Progenitor cell of endocrine pancreas (in vitro differentiated cells): ENCODE measurements at places on chromosomes 3 and 15. TPM values are rescaled to one million over a fixed set of nuclear protein-coding genes. Genes with fewer than 3 reads are reported as not detected.

GNAT1 gene
- total RNA-seq, result 0.12 and 0.91 TPM in 2 replicates

PLSCR2 gene
- 0.44 TPM in 1 of 2 replicates, not detected in the other for total RNA-seq

DNA sequence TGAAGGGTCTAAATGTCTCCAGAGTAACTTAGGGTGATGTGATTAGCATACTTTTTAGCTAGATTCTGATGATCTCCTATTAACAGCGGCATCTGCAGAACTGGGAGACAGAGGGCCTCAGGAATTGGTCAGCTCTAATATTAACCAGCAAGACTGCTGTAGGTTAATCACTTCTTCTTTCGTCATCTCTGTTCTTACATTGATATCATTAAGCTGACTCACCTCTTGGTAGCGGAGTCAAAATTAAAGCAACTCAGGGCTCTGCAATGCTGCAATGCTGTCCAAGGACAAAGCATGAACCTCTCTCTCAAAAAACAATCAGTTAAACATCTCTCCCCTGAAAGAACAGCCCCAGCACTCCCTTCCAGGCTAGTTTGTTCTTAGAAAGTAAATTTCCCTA lies 57.5 kb upstream of the TRA2B start:
- no peak for DNase-seq
- H3K4me1 ChIP-seq, result no peaks in the 10 kb centered on the region
- H3K27ac ChIP-seq, result no peak overlapping the region

PTPN9 gene
- total RNA-seq, result 35.2 and 37.1 TPM in 2 replicates

DNA sequence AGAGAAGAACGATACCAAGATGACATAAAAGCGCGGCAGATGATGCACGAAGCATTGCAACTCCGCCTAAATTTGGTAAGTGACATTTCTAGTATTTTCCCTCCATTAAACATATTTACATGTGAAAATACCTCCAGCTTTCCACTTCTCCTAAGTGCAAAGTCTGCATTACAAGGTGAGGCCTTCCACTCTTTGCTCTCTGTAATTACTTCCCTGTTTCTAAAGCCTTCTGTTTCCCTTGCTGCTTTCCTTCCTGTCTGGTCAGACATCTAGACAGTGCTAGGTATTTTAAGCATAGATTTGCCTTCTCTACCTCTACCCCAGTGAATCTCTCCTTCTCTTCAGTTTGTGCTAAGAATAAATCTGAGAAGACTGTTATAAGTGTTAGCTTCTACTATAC lies 1.9 kb downstream of the P2RY12 start:
- peaks cover 6% of the 10 kb centered on the region for H3K4me1 ChIP-seq
- H3K4me3 ChIP-seq, result no peak overlapping the region
- no peaks in the 10 kb centered on the region for H3K27me3 ChIP-seq
- no peaks in the 10 kb centered on the region for H3K36me3 ChIP-seq
- no peak overlapping the region for H3K27ac ChIP-seq
- no peak for DNase-seq

GOLGA6L6 gene
- not detected in 2 replicates for total RNA-seq

DNA sequence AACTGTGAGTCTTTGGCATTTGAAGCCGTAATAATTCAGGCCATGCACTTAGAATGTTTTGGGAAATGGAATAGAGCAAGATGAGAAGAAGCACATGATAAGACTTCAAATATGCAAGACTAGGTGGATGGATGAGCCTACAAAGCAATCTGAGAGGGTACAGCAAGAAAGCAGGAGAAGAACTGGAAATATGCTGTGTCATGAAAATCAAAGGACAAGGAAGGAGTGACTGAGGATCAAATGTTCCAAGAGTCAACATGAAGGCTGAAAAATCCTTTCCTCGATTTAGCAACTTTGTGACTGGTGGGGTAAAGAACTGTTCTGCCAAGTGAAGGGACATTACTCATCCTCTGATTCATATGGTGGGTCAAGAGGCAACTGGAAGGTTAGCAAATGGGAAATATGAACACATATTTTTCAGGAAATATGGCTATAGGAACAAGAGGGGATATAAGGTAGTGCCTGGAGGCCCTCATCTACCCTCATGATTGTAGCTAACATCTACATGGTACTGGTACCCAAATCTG lies 803.7 kb upstream of the ARRDC4 start:
- no peaks in the 10 kb centered on the region for H3K4me1 ChIP-seq
- no peaks in the 10 kb centered on the region for H3K36me3 ChIP-seq
- peaks cover 4% of the 10 kb centered on the region for H3K27me3 ChIP-seq
- DNase-seq, result no peak

DNA sequence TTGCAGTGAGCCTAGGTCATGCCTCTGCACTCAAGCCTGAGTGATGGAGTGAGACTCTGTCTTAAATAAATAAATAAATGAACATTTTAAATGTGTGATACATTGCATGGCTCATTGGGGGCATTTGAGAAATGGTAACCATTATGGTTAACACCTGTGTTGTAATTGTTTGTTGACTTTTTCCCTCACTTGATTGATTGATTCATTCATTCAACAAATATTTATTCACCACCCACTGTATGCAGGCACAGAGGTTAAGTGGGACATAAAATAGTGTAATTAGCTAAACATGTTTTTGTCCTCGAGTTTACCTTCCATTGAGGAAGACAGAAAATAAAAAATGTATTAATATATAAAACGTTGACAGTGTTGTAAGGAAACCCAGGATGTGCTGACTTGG lies 127.1 kb upstream of the ANKRD28 start:
- no peak overlapping the region for H3K4me3 ChIP-seq
- DNase-seq, result no peak
- no peaks in the 10 kb centered on the region for H3K4me1 ChIP-seq
- no peak overlapping the region for H3K27ac ChIP-seq

RAB27A gene
- total RNA-seq, result 14.0 and 14.5 TPM in 2 replicates

DNA sequence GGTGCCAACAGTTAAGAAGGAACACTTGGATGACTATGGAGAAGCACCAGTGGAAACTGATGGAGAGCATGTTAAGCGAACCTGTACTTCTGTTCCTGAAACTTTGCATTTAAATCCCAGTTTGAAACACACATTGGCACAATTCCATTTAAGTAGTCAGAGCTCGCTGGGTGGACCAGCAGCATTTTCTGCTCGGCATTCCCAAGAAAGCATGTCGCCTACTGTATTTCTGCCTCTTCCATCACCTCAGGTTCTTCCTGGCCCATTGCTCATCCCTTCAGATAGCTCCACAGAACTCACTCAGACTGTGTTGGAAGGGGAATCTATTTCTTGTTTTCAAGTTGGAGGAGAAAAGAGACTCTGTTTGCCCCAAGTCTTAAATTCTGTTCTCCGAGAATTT lies 3.0 kb downstream of the SKIL start:
- H3K27me3 ChIP-seq, result no peaks in the 10 kb centered on the region
- no peak for DNase-seq
- peak overlapping the region; percentile 62 for H3K27ac ChIP-seq
- peak overlapping the region; percentile 50 for H3K4me3 ChIP-seq
- H3K36me3 ChIP-seq, result peaks cover 28% of the 10 kb centered on the region

CAPN3 gene
- 2.9 and 3.7 TPM in 2 replicates for total RNA-seq

- peaks cover 2% of the 10 kb centered on the region for H3K36me3 ChIP-seq
- no peak for DNase-seq
- no peaks in the 10 kb centered on the region for H3K27me3 ChIP-seq
Observed at GRCh38 chr3:110783541-110783940, 288.1 kb upstream of the NECTIN3 start.

TMEM108 gene
- 6.1 and 6.7 TPM in 2 replicates for total RNA-seq

CLRN1 gene
- not detected in 2 replicates for total RNA-seq

DNA sequence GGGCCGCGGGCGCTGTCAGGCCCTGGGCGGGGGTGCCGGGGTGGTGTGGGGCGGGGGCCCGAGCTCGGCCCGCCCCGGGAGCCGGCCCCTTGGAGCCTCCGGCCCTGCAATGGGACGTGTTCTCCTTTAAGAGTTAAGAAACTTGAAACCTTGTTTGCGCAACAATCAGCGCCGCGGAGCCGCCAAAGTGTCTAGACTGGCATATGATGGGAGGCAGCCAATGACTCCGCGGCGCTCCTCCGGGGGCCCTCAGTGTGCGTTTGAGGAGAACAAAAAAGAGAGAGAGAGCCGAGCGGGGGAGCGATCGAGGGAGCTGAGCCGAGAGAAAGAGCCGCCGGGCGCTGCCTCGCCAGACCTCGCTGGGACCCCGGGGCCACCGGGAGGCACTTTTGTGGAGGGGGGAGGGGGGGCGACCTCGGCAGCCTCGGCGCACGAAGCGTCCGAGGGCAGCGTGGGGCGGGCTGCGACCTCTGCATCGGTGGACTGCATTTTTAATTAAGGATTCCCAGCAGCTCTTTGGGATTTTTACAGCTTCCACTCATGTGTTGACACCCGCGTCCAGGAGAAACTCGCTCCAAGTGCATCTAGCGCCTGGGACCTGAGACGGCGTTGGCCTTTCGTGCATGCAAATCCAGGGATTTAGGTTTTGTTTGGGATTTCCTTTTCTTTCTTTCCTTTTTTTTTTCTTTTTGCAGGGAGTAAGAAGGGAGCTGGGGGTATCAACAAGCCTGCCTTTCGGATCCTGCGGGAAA lies at the start of gene SMAD6:
Gene SMAD6 (plus strand): TSS at position 202 of the 752 bp plus-strand sequence. CDS start 1,023 bp downstream, outside the sequence.
- peak; percentile 92 for DNase-seq
- H3K36me3 ChIP-seq, result peaks cover 8% of the 10 kb centered on the region
- H3K27me3 ChIP-seq, result no peaks in the 10 kb centered on the region
- peaks cover 29% of the 10 kb centered on the region for H3K4me1 ChIP-seq
- peak within 1 kb of the TSS; percentile 94 for H3K27ac ChIP-seq
- H3K4me3 ChIP-seq, result peak within 1 kb of the TSS; percentile 95

INKA1 gene
- not detected in 2 replicates for total RNA-seq

CDCP1 gene
- 10.1 and 15.3 TPM in 2 replicates for total RNA-seq

GRCh38 chr3:55826097-55826496 lies 339.0 kb upstream of the WNT5A start:
- no peaks in the 10 kb centered on the region for H3K4me1 ChIP-seq
- peaks cover 6% of the 10 kb centered on the region for H3K36me3 ChIP-seq
- H3K27ac ChIP-seq, result no peak overlapping the region
- H3K27me3 ChIP-seq, result no peaks in the 10 kb centered on the region
- no peak for DNase-seq

RRP9 gene
- total RNA-seq, result 22.5 and 24.0 TPM in 2 replicates

EPHA3 gene
- 0.17 and 0.38 TPM in 2 replicates for total RNA-seq

RTP3 gene
- total RNA-seq, result not detected in 2 replicates

DNA sequence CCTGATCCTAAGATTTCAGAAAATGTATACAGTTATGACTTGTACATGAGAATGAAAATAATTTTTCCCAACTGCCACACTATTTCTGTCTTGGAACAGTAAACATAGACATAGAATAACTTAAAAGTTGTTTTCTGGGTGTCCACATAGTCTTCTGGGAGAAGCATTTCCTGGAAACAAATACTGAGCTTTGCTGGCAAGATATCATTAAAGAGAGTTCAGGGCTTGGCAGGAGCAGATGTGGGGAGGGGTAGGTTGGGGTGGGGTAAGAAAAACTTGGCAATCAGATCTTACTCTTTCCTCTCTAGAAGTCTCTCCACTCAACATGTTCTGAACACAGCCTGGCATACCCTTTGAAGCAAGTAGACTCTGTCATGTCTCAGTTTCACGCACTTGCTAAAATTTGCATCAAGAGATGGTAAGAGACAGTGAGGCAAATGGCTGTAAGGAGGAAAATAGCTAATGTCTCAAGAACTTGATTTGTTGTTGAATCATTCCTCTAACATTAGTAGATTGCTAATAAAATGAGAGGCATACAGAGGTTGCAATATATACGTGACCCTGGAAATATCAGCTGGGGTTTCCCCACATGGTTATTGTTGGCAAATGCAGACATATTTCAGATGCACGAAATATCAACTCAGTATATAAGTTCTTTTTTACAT lies 27.3 kb upstream of the ABI3BP start:
- no peaks in the 10 kb centered on the region for H3K4me1 ChIP-seq
- H3K36me3 ChIP-seq, result no peaks in the 10 kb centered on the region
- no peaks in the 10 kb centered on the region for H3K27me3 ChIP-seq
- no peak overlapping the region for H3K27ac ChIP-seq
- H3K4me3 ChIP-seq, result no peak overlapping the region

TMEM212 gene
- total RNA-seq, result not detected in 2 replicates

DNA sequence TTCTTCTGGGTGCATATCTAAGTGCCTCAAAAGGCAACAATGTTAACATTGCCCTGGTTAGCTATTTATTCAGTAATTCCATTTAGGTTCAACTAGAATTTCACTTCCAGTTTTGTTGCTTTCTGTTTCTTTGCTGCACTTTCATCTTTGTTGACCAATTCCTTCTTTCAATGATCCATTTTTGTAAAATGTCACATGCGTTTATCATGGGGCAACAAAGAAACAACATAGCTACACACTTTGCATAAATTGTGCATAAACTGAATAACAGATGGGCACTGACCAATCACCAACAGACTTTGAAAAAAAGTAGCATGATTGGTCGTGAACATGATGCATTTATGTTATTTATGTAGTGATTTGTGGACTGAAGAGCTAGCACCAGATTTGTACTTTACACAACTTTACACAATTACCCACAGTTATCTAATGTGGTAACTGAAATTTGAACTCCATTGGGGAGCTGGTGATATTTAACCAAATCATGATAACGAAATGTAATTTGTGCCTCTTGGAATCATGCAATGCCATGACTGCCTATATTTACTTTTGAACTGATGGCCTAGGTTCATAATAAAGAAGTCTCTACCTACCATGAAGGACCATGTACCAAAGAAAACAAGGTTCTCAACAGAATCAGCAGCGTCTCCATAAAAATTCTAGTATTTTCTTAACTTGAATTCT lies 7.1 kb upstream of the CPOX start:
- no peak overlapping the region for H3K27ac ChIP-seq
- no peak for DNase-seq
- no peaks in the 10 kb centered on the region for H3K36me3 ChIP-seq
- peaks cover 3% of the 10 kb centered on the region for H3K4me1 ChIP-seq

CRYGS gene
- 3.9 and 4.9 TPM in 2 replicates for total RNA-seq

DNA sequence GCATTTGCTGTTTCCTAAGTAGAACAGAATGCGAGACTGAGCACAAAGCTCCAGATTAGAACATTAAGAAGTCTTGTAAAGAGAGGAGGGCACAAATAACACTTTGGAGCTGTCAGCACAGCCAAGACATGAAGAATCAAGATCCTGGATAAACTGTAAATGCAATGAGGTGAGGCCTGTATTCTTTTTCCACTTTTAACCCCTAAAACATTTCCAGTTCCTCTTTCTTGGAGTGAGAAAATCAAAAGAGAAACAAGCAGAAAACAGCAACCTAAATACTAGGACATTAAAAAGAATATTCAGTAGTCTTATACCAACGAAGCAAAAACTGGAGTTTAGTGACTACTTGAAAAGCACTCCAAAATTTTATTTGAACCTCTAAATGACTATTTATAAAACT lies 204.3 kb downstream of the ZBTB20 start:
- H3K27me3 ChIP-seq, result no peaks in the 10 kb centered on the region
- no peak overlapping the region for H3K27ac ChIP-seq
- H3K4me3 ChIP-seq, result no peak overlapping the region
- no peak for DNase-seq

- no peak overlapping the region for H3K4me3 ChIP-seq
- H3K27me3 ChIP-seq, result no peaks in the 10 kb centered on the region
- DNase-seq, result no peak
- H3K4me1 ChIP-seq, result peaks cover 7% of the 10 kb centered on the region
- no peak overlapping the region for H3K27ac ChIP-seq
Observed at GRCh38 chr3:162112719-162113118, 616.1 kb downstream of the OTOL1 start.
